ENCODE measurements at places on chromosomes 7 and 10.

GRCh38 chr10:14439451-14440259, 108.9 kb upstream of the FRMD4A start:
- no peak overlapping the region for H3K4me3 ChIP-seq
- H3K4me1 ChIP-seq: no peaks in the 10 kb centered on the region
- DNase-seq: no peak
- H3K27me3 ChIP-seq: no peaks in the 10 kb centered on the region
- no peaks in the 10 kb centered on the region for H3K36me3 ChIP-seq

DNA sequence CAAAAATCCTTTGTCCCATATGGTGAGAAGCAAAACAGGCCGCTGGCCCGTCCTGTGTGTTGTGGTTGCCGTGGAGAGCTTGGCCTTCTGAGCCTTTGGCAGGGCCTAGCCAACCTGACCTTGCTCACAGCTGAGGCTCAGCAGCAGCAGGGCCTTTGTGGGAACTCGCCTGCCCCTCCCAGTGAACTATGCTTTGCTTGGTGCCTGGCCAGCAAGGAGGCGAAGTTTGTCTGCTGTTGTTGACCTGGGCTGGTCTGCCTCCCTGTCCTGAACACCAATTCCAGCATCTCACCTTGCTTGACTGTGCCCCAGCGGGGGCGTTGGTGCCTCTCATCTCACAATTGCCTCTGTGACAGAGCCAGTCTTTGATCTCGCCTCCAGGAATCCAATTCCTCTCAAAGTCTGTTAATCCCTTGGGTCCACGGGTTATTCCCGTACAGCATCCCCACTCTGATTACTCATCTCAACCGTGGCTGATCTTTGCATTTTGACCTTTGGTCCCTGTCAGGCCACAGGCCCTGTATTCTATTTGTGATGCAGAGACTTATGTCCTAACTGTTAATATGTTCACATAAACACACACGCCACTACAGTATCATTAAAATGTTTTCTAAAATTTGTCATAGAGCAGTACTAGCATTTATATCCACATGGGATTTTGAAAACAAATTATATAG, 22.6 kb downstream of the EPDR1 start:
- H3K27me3 ChIP-seq: no peaks in the 10 kb centered on the region
- DNase-seq: no peak
- H3K4me3 ChIP-seq: no peak overlapping the region
- H3K36me3 ChIP-seq: no peaks in the 10 kb centered on the region
- H3K4me1 ChIP-seq: no peaks in the 10 kb centered on the region

DNA sequence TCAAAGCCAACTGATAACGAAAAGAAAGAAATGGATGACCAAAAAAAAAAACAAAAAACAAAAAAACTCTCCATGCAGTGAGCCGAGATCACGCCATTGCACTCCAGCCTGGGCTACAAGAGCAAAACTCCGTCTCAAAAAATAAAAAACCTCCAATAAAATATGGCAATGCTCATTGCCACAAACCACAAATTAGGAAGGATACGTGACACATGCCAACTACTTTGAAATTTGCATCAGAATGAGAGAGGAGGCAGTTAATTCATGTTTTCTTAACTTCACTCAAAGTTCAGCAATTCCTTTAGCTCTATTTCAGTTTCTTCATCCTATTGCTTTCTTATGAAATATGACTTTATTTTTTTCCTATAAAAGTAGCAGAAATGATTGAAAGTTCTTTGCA, 398.1 kb upstream of the C7orf33 start:
- no peaks in the 10 kb centered on the region for H3K27me3 ChIP-seq
- no peak overlapping the region for H3K27ac ChIP-seq
- DNase-seq: no peak
- H3K4me3 ChIP-seq: no peak overlapping the region
- H3K36me3 ChIP-seq: no peaks in the 10 kb centered on the region

- DNase-seq: no peak
- H3K4me3 ChIP-seq: no peak overlapping the region
- no peaks in the 10 kb centered on the region for H3K36me3 ChIP-seq
- H3K4me1 ChIP-seq: no peaks in the 10 kb centered on the region
- no peaks in the 10 kb centered on the region for H3K27me3 ChIP-seq
These were observed 287.8 kb downstream of the PHF14 start for GRCh38 chr7:11261470-11261869.

DNA sequence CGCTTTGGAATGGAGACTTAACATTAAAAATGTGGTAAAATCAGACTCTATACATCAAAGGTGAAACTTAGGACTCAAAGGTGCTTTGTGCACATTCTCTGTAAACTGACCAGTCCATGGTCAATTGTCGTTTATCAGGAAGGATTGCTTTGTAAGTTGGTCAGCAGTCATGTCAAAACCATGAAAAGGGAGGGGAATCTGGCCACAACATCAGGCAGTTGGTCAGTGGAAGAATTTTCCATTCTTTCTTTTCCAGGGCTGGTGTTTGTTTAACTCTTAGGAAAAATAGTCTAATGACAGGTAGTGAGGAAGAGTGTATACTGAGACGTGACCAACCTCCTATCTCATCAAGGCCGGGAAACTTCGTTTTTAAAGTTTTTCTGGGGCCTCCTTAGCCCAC, 226.5 kb downstream of the ADK start:
- H3K36me3 ChIP-seq: no peaks in the 10 kb centered on the region
- no peaks in the 10 kb centered on the region for H3K27me3 ChIP-seq
- no peaks in the 10 kb centered on the region for H3K4me1 ChIP-seq
- H3K27ac ChIP-seq: no peak overlapping the region

GRCh38 chr10:11871466-11871865, 48.3 kb downstream of the PROSER2 start:
- no peaks in the 10 kb centered on the region for H3K36me3 ChIP-seq
- no peaks in the 10 kb centered on the region for H3K27me3 ChIP-seq
- H3K4me3 ChIP-seq: no peak overlapping the region
- H3K27ac ChIP-seq: no peak overlapping the region
- H3K4me1 ChIP-seq: peaks cover 6% of the 10 kb centered on the region

DNA sequence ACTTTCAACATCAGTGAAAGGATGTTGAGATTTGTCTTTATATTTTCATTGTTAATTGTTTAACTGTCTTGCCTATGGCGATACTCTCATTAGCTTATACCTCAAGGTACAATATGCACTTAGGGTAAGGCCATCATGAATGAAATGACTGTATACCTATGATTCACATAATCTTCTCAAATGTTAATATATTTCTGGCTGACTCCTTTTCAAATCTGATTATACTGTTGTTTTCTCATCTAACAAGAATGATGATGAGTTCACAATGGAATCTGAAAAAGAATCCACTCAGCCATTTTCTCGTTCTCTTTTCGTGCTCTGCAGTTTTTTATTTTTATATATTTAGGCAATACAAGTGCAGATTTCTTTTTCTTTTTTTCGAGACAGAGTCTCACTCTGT, 159.1 kb downstream of the ARHGAP12 start:
- no peak for DNase-seq
- H3K27ac ChIP-seq: no peak overlapping the region
- no peaks in the 10 kb centered on the region for H3K36me3 ChIP-seq
- no peaks in the 10 kb centered on the region for H3K4me1 ChIP-seq
- no peaks in the 10 kb centered on the region for H3K27me3 ChIP-seq

- H3K27ac ChIP-seq: no peak overlapping the region
- no peaks in the 10 kb centered on the region for H3K36me3 ChIP-seq
- H3K27me3 ChIP-seq: no peaks in the 10 kb centered on the region
- H3K4me3 ChIP-seq: no peak overlapping the region
- DNase-seq: no peak
- no peaks in the 10 kb centered on the region for H3K4me1 ChIP-seq
These were observed 157.4 kb downstream of the EVX1 start for GRCh38 chr7:27399791-27400567.
